ENCODE measurements at places on chromosomes 4 and X. TPM values are rescaled to one million over a fixed set of nuclear protein-coding genes. Genes with fewer than 3 reads are reported as not detected.

The PIR gene
- total RNA-seq = 1.7 TPM

The SH3RF1 gene
- total RNA-seq = 8.1 TPM

The TMEM47 gene
- 43.4 TPM for total RNA-seq

The AKAP14 gene
- total RNA-seq = 1.4 TPM

The SCLT1 gene
- total RNA-seq = 94.8 TPM

The CNKSR2 gene
- 200 TPM for total RNA-seq

The PGK1 gene
- 90.8 TPM for total RNA-seq

The SPIN2A gene
- 3.3 TPM for total RNA-seq

The PLAC1 gene
- total RNA-seq = not detected

The ZNF630 gene
- total RNA-seq = 8.4 TPM

The MAGED4B gene
- total RNA-seq = 119 TPM

The CTSO gene
- 8.7 TPM for total RNA-seq

The ATP1B4 gene
- total RNA-seq = under 0.01 TPM

Measured in occipital lobe (tissue), 3 donors.